ENCODE measurements at places on chromosomes 11 and 22.

DNA sequence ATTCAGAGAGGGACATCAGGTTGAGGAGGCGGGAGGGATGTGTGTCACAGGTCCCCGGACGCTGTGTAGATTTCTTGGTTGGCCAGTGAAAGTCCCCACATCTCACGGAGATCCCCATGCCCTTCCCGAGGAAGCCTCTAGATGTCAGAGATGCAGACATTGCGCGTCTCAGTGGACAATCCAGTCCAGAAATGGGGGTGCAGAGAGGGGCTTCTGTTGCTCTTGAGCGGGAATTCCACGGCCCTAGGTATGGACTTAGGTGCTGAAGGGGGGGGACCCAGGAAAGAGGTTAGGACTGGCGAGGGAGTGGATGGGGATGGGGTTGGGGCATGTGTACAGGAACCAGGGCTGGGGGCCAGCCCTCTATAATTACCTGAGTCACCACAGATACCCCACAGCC is 7.0 kb downstream of the THY1 start:
- no peak for DNase-seq

- no peak for DNase-seq
These were observed 21.5 kb upstream of the ETS1 start for GRCh38 chr11:128608746-128609407.

GRCh38 chr11:128965485-128965884 is 22.8 kb upstream of the TP53AIP1 start:
- DNase-seq, result peak; percentile 2

GRCh38 chr11:1043563-1044096 is 7.1 kb upstream of the MUC6 start:
- DNase-seq, result no peak

DNA sequence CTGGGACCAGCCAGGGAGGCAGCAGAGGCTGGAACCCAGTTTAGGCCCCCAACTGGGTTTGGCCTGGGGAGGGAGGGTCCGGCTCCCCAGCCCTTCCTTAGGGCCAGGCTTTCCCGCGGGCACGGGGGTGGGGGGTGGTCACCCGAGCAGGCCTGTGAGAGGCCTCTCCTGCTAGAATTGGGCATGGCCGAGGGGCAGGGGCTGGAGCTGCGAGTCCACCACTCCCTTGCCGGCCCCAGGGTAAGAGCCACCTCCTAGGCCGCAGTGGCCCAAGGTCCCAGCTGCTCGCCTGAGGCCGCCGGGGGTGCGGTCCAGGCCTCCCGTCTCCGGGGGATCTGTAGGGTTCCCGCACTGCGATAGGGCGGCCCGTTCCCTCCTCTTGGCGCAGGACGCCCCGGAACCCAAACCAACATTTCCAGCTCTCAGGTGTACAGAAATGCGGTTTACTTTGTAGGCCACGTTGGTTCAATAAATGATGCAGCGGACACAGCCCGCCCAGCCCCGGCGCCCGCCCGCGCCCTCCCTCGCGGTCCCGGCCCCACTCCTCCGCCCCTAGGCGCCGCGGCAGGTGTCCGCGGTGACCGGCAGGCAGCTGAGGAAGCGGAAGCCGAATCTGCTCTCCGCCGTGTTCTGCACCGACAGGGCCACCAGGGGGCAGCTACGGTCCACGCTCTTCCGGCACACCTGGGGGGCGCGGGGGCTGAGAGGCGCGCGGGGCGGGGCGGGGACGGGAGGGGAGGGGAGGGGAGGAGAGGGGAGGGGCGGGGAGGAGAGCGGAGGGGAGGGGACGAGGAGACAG is 5.9 kb downstream of the LMNTD2 start:
- peak; percentile 77 for DNase-seq

Measured in CD4-positive, alpha-beta memory T cell (primary cell).